ENCODE measurements at places on chromosomes 2 and 18.

- DNase-seq, result no peak
These were observed 65.6 kb downstream of the ATP8B1 start for GRCh38 chr18:57737400-57738060.

DNA sequence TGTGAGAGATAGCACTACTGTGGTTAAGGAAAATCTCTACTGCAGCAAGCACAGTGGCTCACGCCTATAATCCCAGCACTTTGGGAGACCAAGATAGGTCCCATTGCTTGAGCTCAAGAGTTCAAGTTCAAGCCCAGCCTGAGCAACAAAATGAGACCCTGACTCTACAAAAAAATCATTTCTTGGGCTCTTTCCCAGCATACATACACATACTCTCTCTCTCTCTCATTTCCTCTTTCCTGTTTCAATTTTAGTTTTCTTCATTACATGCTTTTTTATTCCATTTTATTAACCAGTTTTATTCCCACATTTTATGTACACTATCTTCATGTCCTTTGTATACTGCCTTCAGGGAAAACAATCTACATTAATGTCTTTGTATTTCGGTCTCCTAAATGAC lies 14.6 kb downstream of the WDR33 start:
- no peak for DNase-seq

- no peak for DNase-seq
These were observed 109.2 kb downstream of the CCDC85A start for GRCh38 chr2:56292951-56293350.

DNA sequence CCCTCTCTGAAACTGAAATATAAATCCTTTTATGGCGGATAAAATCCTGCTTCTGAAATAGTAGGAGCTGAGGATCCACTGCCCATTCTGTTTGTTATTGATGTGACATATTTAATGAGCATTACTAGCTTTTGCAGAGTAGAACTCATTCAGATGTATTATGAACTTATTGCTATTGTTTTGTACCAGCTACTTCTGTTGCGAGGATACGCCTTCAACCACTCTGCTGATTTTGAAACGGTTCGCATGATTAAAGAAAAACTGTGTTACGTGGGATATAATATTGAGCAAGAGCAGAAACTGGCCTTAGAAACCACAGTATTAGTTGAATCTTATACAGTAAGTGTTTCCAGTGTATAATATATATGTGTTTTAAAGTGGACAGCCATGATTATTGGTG lies 27.7 kb downstream of the ACTR2 start:
- no peak for DNase-seq

GRCh38 chr2:143645921-143646645 lies 516.9 kb downstream of the ARHGAP15 start:
- no peak for DNase-seq

GRCh38 chr2:113175042-113175628 lies 1.4 kb downstream of the PSD4 start:
- DNase-seq, result no peak

GRCh38 chr2:199471443-199472057 lies 13.8 kb upstream of the SATB2 start:
- DNase-seq, result no peak

GRCh38 chr2:38436227-38436664 lies 59.2 kb upstream of the ATL2 start:
- DNase-seq, result no peak

- no peak for DNase-seq
These were observed 142.1 kb downstream of the SLC4A10 start for GRCh38 chr2:161766334-161766733.

GRCh38 chr18:422966-423365 lies 77.5 kb downstream of the COLEC12 start:
- no peak for DNase-seq

- DNase-seq, result no peak
These were observed 50.9 kb downstream of the PHLPP1 start for GRCh38 chr18:62766266-62766665.

DNA sequence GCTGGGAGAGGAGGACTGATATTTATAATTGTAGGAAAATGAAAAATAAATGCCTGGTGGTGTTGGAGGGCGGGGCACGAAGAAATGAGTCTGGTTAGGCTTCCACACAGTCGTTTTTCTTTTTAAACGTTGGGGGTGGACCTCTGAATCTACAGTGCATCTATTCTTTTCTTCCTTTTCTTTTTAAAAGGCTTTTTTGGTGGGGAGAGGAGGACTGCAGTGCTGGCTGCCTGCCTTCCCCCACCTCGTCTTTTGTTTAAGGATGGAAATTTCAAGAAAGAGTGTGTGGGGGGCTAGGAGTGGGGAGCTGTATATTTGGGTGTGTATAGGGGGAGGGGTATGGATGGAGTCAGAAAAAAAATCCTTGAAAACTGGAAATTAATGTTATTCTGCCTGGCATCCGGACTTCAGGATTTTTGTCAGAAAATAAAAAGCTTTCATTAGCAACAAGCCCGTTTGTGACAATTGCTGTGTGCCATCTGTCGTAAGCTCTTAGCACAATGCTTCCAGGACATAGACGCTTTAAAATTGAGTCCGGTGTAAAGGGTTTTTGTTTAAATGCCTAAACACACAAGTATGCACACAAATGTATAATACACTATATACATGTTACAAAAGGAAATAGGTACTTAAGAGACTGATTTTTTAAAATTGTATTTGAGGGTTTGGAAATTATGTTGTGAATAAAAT lies 1.1 kb downstream of the MAP2 start:
- no peak for DNase-seq

- no peak for DNase-seq
These were observed 34.6 kb upstream of the SP3 start for GRCh38 chr2:173999724-174000123.

- no peak for DNase-seq
These were observed 3.5 kb downstream of the YES1 start for GRCh38 chr18:808502-808901.

DNA sequence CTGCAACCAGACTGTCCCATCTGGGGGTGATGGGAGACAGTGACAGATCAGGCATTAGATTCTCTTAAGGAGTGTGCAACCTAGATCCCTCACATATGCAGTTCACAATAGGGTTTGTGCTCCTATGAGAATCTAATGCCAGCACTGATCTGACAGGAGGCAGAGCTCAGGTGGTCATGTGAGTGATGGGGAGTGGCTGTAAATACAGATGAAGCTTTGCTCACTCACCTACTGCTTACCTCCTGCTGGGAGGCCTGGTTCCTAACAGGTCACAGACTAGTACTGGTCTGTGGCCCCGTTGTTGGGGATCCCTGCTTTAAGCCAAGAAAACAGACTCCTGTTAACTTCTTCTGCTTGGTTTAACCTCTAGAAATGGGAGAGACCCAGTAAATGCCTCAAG lies 3.2 kb downstream of the CYP27A1 start:
- no peak for DNase-seq

DNA sequence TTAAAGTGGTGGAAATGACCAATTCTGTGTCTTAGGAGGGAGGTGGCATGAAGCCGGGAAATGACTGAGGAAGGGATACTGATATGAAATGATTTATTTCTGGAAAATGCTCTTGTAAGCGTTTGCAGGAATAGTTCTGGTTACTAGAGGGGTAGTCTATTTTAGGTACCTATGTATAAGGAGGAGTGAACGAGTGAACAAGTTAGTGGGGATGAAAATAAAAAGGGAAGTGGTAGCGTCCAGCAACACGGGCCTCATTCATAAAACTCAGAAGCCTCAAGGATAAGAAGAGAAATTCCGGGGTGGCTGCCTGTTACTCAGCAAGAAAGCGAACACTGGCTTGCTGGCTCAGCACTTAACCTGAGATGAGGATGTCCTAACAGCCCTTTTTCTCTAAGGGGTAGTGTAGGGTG lies 303.3 kb downstream of the NCKAP5 start:
- no peak for DNase-seq

DNA sequence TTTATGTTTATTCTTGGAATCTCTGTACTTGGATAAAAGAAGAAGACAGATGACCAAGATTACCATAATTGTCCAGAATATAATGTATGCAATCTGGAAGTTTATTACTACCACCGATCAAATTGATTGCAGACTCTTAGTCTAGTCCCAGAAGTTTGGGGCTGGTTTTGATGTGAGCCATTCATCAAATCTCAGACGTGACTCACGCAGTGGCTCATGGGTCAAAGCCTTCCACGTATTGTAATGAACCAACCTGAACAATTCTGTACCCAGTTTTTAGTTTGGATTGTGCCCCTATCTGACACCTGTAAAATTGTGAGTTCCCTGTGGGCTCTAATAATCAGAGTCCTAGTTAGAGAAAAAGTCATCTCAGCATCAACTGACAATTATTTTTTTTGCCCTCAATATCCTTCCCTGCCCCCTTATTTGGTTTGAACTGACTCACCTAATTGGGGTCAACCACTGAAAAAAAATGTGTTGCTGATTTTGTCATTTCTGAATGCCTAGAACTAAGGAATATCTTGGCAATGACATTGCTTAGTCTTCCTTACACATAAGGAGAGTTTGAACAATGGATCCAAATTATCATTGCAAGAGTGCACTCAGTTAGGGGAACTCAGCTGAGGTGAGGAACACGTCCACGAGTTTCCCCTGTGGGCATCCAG lies 219.5 kb upstream of the NRP2 start:
- DNase-seq, result no peak

- DNase-seq, result no peak
These were observed 93.4 kb downstream of the GLI2 start for GRCh38 chr2:120828829-120829632.

GRCh38 chr2:145408980-145409379 lies 889.1 kb upstream of the ZEB2 start:
- no peak for DNase-seq

DNA sequence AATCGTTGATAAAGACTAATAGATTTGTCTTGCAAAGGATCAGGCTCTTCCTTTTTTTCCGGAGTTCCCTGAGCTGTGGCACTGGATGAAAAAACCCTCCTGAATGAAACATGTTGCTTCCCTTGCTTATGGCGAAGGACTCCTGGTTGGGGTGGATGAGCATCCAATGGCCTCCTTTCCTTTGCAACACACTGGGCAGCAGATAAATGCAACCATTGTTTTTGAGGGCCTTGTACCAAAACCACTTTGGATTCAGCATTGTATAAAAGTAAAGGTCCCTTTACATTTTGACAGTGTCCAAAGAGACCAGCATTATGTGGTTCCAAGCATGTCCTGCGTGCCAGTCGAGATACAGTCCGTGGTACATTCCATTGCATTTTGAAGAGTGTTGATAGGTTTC lies 44.7 kb downstream of the FAM210A start:
- no peak for DNase-seq

- no peak for DNase-seq
These were observed 135.6 kb upstream of the ALKAL2 start for GRCh38 chr2:423479-423878.

GRCh38 chr2:148049284-148049683 lies 28.4 kb downstream of the MBD5 start:
- DNase-seq, result no peak

- no peak for DNase-seq
These were observed 668.3 kb downstream of the IRS1 start for GRCh38 chr2:226131299-226131784.

- DNase-seq, result no peak
These were observed 905.1 kb upstream of the NXPH2 start for GRCh38 chr2:139685090-139685983.

DNA sequence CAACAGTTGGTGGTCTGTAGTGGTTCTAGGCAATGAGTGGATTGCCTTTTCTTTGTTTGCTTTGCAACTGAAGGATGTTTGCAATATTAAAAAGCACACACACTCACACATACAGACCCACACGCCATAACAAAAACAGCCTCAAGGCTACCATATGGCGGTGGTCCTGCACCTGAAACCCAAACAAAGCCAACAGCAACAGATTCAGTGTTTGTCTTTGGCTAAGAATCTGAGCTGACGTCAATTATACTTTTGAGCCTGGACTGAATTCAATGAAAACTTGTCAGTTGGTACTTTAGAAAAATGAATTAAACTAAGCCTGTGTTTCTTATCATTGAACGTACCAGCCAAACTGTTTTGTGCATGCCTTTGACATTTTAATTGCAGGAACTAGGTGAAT lies 65.0 kb upstream of the NYAP2 start:
- no peak for DNase-seq

- peak; percentile 45 for DNase-seq
These were observed 385.2 kb downstream of the TNS1 start for GRCh38 chr2:217617616-217618022.

GRCh38 chr2:162126111-162126519 lies 25.9 kb downstream of the GCG start:
- DNase-seq, result no peak

GRCh38 chr2:6819668-6820067 lies 46.0 kb downstream of the CMPK2 start:
- DNase-seq, result no peak

- peak; percentile 57 for DNase-seq
These were observed at the start of gene POU3F3 for GRCh38 chr2:104853534-104854497. TSS of gene POU3F3 (plus strand) at chr2:104854115. CDS start at chr2:104855511, 1,396 bp downstream.

DNA sequence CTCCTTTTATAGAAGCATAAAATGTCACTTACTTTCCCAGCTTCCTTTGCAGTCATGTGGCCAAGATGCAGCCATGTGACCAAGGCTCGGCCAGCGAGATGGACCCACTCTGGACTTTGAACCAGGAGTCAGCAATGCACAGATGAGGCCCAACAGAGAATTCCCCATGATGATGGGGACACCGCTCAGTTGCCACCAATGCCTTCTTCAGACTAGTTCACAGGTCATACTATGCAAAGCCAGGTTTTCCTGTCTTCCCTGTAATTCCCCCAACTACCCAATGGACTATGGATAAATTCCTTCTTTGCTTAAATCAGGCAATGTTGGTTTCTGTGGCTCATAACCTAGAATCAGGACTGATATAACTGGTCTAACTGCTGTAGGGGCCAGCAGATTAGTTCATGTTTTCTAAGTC lies 22.5 kb upstream of the REL start:
- no peak for DNase-seq

DNA sequence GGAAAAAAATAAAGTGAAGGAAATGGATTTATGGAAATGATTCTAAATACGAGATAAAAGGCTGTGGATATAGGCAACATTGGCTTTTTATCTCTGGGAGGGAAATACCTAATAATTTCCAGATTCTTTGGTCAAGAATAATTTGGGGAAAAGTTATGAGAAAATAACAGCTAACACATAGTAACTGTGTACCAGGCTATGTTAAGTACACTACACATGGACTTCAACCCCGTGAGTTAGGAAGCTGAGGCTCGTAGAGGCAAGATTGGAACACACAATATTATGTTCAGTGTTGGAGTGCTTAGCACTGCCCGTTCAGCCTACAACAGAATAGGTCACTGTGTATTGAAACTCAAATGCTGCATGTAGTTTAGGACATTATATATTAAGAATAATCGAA lies 34.3 kb upstream of the GPD2 start:
- no peak for DNase-seq

GRCh38 chr2:96374211-96374951 lies 38.8 kb downstream of the NCAPH start:
- no peak for DNase-seq

DNA sequence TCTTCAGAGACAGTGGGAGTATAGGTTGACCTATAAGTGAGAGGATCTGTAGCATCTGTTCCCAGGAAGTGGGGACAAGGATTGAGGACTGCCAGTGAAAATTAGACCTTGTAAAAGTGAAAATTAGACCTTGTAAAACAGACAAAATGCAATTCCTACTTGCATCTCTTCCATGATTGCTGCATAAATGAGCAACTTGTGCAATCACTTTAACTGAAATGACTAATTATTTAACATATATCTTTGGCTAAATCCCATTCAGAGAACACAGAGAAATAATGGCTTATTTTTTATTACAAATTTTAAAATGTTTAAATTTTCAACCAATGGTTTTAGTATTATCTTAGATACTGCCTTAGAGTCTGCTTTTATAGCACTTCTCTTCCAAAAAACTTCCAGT lies 67.2 kb upstream of the NABP1 start:
- DNase-seq, result no peak
